ENCODE measurements at places on chromosomes 6 and 20.

- DNase-seq = no peak
Measured at GRCh38 chr6:108570517-108570916, 9.8 kb downstream of the FOXO3 start.

DNA sequence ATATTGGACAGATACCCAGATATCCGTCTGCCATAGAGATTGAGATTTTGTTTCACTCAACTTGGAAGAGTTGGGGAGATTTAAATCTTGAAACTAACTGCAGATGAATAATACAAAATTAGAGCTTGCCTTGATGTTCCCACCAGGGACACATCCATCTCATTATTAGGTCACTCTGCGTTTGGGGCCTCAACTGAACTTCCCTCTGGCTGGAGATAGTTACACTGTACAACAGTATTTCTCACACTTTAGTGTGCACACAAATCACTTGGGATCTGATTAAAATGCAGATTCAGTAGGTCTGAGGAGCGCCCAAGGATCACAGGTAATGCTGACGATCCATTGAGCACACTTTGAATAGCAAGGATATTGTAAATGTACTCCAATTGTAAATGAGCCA, 35.0 kb upstream of the ADTRP start:
- no peak for DNase-seq

DNA sequence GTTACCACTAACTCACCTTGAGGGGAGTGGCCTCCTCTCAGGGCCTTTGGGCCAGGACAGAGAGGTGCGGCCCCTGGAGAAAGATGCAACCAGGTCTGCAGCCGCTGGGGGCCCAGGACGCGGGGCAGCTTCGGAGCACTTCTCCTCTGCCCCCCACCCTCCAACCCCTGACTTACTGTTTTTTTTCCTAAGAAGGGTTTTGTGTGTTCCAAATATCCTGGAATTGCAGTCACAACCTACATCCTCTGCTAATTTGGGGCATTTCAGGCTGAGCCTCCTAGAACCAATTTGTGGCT, 1.7 kb downstream of the LINC00237 start:
- no peak for DNase-seq

- no peak for DNase-seq
Measured at GRCh38 chr20:62792940-62793756, 3.1 kb upstream of the MRGBP start.

- peak; percentile 87 for DNase-seq
Measured at GRCh38 chr6:36962874-36963273, 8.3 kb downstream of the PI16 start.

DNA sequence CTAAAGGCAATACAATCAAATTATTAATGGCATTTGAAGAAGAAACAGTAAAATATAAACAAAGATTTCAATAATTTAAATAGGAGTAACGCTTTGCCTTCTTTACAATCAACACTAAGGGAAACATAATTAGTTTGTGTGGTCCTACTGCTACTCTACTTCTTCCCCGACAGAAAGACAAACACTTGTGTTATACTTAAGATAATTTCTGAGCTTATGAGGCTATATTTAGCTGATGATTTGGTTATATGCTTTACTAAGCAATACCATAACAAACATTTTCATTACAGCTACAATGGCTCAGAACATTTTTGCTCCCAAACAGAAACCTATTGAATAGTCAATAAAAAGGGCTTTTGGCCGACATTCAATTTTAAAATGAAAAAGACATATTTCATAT, 1217.2 kb upstream of the GJE1 start:
- DNase-seq = no peak

All from caudate nucleus (tissue), 63 donors.